ENCODE measurements at places on chromosomes 3 and 15. TPM values are rescaled to one million over a fixed set of nuclear protein-coding genes. Genes with fewer than 3 reads are reported as not detected.

- H3K27me3 ChIP-seq, result no peaks in the 10 kb centered on the region
- peaks cover 8% of the 10 kb centered on the region for H3K4me1 ChIP-seq
- DNase-seq, result no peak
- H3K36me3 ChIP-seq, result no peaks in the 10 kb centered on the region
Measured at GRCh38 chr3:61858054-61858453, 296.7 kb downstream of the PTPRG start.

DNA sequence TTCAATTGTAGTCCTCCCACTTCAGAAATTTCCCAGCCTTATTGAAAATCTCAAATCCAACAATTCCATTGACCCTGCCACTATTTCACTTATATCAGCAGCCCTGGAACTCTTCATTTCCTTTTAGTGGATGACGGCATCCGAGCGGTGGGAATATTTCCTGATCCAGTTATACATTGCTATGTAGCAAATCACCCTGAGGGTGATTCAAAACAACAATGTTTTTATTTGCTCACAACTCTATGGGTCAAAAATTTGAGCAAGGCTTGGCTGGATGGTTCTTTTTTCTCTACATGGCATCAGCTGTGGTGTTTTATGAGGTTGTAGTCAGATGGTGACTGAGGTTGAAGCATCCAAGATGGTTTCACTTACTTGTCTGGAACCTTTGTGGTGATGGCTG lies 70.5 kb downstream of the CHST2 start:
- H3K27ac ChIP-seq, result no peak overlapping the region
- no peak overlapping the region for H3K4me3 ChIP-seq
- H3K4me1 ChIP-seq, result no peaks in the 10 kb centered on the region

DNA sequence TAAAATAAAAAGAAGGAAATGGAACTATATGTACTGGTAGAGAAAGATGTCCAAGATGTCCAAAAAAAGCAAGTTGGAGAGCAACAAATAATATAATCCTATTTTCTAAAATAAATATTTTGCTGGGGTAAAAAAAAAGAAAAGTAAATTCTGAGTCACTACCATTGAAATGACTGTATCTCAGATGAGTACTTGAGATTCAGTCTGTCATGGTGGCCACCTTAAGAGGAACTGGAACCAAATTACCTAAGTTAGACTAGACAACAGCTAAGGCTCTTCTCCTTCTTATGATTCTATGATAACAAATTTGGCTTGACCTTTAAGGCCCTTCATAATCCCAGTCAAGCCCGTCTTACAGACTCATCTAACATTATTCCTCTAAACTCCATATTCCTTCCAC lies 270.6 kb upstream of the HES1 start:
- H3K27me3 ChIP-seq, result no peaks in the 10 kb centered on the region
- no peaks in the 10 kb centered on the region for H3K4me1 ChIP-seq
- H3K27ac ChIP-seq, result no peak overlapping the region
- DNase-seq, result no peak
- no peaks in the 10 kb centered on the region for H3K36me3 ChIP-seq

DNA sequence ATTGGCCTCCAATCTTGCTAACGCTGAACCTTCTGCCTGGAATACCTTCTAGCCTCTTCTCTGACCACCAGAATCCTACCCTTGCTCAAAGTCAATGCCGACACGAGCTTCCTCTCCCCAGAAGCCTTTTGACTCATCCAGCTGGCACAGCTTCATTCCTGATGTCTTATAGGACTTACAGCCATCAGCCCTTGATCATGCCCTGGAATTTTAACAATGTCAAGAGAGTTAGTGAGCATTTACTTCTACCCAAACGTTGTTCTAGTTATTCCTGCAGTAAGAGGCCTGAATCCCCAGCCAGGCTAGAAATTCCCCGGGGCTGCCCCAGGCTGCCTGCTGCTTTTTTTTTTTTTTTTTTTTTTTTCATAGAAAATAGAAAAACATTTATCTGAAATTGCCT lies 3.9 kb downstream of the CYP1A2 start:
- DNase-seq, result no peak
- H3K4me3 ChIP-seq, result no peak overlapping the region
- H3K27ac ChIP-seq, result no peak overlapping the region
- H3K27me3 ChIP-seq, result no peaks in the 10 kb centered on the region

DNA sequence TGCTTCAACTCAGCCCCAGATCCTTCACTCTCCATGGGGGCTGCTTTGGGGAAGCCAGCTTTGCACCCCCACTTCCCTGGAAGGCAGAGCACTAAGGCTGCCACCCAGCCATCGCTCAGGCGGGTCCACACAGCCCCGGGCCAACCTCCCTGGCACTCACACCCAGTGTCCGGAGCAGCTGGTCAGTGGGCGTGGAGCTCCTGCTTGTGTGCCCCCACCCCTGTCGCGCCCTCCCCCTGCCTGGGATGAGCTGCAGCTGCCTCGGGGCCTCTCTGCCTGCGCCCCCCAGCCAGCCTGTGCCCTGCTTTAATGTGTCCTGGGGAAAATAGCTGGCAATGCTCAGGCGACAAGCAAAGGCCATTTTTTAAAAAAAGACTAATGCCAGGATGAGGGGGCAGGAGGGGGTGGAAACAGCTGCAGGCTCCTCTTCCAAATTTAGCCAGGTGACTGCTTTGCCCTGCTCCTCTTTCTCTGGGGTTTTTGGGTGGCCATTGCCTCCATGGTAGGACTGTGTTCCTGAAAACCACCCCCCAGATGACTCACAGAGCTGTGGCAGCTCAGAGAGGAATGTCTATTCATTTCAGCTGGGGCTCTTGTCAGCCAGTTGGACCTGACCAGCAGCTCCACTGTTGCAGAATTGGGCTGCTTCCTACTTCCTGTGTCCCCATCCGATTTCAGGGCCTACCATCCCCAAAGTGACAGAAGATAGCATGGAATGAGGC lies 65.0 kb downstream of the CEMIP start:
- H3K4me1 ChIP-seq, result no peaks in the 10 kb centered on the region
- no peak for DNase-seq
- no peaks in the 10 kb centered on the region for H3K36me3 ChIP-seq
- no peak overlapping the region for H3K4me3 ChIP-seq

DNA sequence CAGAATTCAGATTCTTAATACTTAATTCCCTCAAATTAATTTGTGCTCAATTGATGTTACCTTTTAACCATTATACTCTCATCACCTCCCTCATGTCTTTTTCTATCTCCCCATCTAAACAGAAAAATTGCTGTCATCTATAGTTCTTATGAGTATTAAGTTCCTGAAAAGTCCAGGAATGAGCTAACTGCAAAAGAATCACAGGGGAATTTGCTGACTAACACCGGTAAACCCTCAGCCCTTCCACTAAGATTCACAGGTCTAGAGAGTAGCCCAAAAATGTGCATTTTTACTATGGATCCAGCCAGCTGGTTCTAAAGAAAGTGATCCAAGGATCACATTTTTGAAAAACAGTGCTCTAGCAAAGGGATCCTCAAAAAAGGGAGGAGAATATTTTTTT lies 67.0 kb downstream of the SETD2 start:
- no peaks in the 10 kb centered on the region for H3K4me1 ChIP-seq
- no peaks in the 10 kb centered on the region for H3K36me3 ChIP-seq
- no peak for DNase-seq
- no peak overlapping the region for H3K4me3 ChIP-seq
- H3K27me3 ChIP-seq, result no peaks in the 10 kb centered on the region
- no peak overlapping the region for H3K27ac ChIP-seq

DNA sequence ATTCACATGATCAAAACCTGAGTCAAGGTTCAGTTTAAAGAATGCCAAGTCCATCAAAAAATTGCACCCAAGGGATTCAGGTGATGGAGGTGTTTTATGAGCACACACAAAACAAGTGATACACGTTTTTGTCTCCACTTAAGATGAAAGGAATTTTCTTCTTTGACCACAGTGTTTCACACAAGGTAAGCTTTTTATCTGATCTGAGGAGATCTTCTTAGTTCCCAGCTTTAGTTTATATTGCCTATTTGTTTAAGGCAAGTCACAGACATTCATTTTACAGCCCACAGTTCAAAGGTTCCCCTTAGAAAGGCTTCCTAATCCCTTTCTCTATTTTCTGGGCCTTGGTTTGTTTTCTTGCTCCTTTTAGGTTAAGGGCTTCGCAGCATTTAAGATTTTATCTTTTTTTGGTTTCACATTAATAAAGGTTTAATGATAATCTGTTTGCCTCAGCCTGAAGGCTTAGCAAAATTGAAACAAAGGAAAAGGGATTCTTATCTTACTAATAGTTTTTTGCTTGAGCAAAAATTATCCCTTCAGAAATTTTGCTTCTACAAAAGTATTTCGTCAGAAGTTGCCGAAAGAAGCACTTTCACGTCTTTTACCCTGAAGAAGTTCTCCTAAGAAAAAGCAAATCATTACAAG lies 420.5 kb upstream of the NAALADL2 start:
- H3K36me3 ChIP-seq, result no peaks in the 10 kb centered on the region
- no peaks in the 10 kb centered on the region for H3K27me3 ChIP-seq
- no peak overlapping the region for H3K27ac ChIP-seq
- no peak for DNase-seq
- peaks cover 4% of the 10 kb centered on the region for H3K4me1 ChIP-seq
- H3K4me3 ChIP-seq, result no peak overlapping the region

DNA sequence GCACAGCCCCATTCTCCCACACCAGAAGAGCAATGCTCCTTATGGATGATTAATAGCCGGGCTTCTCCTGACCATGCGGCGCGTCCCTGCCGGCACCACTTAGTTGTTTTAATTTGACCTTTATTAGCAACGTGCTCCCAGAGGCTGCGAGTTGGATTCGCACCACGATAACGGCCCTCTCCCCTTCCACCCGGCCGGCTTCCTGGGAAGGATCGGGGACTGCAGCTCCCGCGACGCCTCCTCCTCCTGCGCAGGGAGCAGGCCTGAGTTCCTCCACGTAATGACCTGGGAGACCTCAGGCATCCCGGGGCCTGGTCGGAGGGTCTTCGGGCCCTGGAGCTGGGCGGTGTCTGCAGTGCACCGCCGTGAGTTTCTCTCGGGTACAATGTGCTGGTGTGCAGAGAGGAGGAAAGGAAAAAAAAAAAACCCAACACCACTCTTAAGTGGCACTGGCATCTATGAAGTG lies 243.3 kb upstream of the TOPAZ1 start:
- no peaks in the 10 kb centered on the region for H3K27me3 ChIP-seq
- no peak overlapping the region for H3K27ac ChIP-seq
- H3K4me1 ChIP-seq, result no peaks in the 10 kb centered on the region
- peak; percentile 79 for DNase-seq
- no peak overlapping the region for H3K4me3 ChIP-seq

- H3K4me3 ChIP-seq, result no peak overlapping the region
- no peaks in the 10 kb centered on the region for H3K4me1 ChIP-seq
- no peaks in the 10 kb centered on the region for H3K27me3 ChIP-seq
- no peak overlapping the region for H3K27ac ChIP-seq
- DNase-seq, result no peak
Measured at GRCh38 chr3:125316246-125316645, 58.9 kb downstream of the ZNF148 start.

GRCh38 chr15:40471808-40472150 lies 995 bp downstream of the CHST14 start:
- peaks cover 2% of the 10 kb centered on the region for H3K36me3 ChIP-seq
- H3K4me1 ChIP-seq, result no peaks in the 10 kb centered on the region
- peak overlapping the region; percentile 90 for H3K4me3 ChIP-seq
- DNase-seq, result no peak
- H3K27me3 ChIP-seq, result no peaks in the 10 kb centered on the region

- DNase-seq, result peak; percentile 83
- no peak overlapping the region for H3K27ac ChIP-seq
Measured at GRCh38 chr3:49723296-49723627, 489 bp downstream of the GMPPB start.

- DNase-seq, result no peak
- H3K36me3 ChIP-seq, result no peaks in the 10 kb centered on the region
- no peaks in the 10 kb centered on the region for H3K27me3 ChIP-seq
- H3K4me1 ChIP-seq, result peaks cover 1% of the 10 kb centered on the region
- no peak overlapping the region for H3K4me3 ChIP-seq
Measured at GRCh38 chr15:35477312-35478262, 68.4 kb downstream of the DPH6 start.

DNA sequence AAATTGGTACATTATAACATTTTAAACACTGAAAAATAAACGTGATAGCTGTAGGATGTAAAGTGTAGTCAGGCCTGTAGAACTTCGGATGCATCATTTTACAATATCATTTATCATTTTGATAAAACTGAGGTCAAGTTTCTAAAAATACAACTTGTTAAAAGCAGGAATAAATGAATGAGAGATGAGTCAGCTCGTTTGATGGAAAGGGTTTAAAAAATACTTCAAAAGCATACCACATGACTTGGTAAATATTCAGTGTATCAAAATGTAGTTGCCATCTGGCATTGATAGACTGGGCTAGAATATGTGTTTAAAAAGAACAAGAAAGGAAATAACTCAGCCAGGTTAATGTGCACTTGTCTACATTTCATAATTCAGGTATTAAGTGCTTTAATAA lies 357.0 kb downstream of the TIGIT start:
- no peak overlapping the region for H3K4me3 ChIP-seq
- H3K4me1 ChIP-seq, result no peaks in the 10 kb centered on the region
- H3K27ac ChIP-seq, result no peak overlapping the region
- no peaks in the 10 kb centered on the region for H3K36me3 ChIP-seq

- H3K4me1 ChIP-seq, result no peaks in the 10 kb centered on the region
- no peak for DNase-seq
- no peaks in the 10 kb centered on the region for H3K27me3 ChIP-seq
- peak overlapping the region; percentile 69 for H3K4me3 ChIP-seq
- no peaks in the 10 kb centered on the region for H3K36me3 ChIP-seq
- peak overlapping the region; percentile 10 for H3K27ac ChIP-seq
Measured at GRCh38 chr15:44427756-44428724, 611 bp downstream of the CTDSPL2 start.

DNA sequence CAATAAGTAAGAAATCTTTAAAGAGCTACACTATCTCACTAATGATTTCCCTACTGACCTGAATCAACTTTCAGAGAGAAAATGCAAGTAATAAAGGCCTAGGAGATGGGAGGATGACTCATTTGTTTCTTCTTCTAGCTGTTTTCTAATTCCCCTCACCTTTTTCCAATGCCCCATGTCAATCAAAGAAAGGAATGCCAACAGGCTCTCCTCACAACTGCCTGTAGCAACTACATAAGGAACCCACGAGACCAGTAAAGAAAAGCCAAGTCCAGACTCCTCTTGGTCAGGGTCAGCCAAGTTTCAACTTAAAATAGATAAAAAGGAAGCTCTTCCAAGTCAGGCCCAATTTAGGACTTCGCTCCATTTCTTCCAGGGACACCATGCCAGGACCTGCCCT lies 201.9 kb downstream of the TNIK start:
- no peak overlapping the region for H3K4me3 ChIP-seq
- no peak for DNase-seq
- H3K36me3 ChIP-seq, result no peaks in the 10 kb centered on the region
- no peak overlapping the region for H3K27ac ChIP-seq
- H3K27me3 ChIP-seq, result no peaks in the 10 kb centered on the region
- H3K4me1 ChIP-seq, result peaks cover 7% of the 10 kb centered on the region

DNA sequence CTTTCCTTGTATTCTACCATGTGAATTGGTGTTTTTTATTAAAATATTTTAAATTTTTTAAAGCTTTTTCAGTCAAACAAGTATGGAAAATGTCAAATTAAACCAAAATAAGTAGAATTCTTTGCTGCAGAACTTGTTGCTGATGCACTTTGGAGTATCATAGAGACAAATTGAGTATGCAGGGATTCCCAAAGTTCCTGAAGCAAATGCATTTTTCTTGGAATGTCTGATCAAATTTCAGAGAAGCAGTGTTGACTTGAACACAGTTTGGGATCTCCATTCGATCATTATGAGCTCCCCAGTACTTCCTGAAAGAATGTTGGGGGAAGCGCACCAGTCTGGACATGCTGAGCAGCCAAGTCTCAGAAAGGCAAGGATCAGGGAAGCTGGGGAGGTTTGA lies 517.8 kb upstream of the CFAP20DC start:
- no peak overlapping the region for H3K27ac ChIP-seq
- H3K4me3 ChIP-seq, result no peak overlapping the region

CAMP gene
- 4.0 TPM for polyA plus RNA-seq

SLC27A2 gene
- polyA plus RNA-seq, result 2.1 TPM

SLC12A1 gene
- polyA plus RNA-seq, result 0.23 TPM

TGM5 gene
- polyA plus RNA-seq, result not detected

PRTG gene
- polyA plus RNA-seq, result 0.13 TPM

EOMES gene
- 1.2 TPM for polyA plus RNA-seq

ANKUB1 gene
- not detected for polyA plus RNA-seq

PGBD4 gene
- polyA plus RNA-seq, result 1.4 TPM

GRK7 gene
- not detected for polyA plus RNA-seq

All from aorta (tissue), 5 donors.